ENCODE measurements at places on chromosomes 7 and 10.

DNA sequence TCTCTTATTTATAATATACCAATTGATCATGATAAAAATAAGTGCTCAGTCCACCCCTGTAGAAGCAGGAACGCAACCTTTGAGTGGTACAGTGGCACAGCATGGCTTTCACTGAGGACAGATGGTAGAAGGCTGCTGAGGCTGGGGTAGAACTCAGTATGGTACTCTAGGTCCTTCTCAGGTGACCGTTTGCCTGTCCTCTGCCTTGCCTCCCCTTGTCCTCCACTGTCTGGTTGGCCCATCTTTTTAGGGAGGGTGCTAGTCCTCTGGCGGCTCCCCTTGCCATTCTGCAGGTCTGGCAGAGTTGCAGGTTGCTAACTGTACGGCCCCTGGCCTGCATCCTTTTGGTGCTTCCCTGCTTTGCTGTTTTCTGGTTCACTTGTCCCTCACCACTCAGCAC, 27.3 kb downstream of the SLC18A2 start:
- no peak for DNase-seq

DNA sequence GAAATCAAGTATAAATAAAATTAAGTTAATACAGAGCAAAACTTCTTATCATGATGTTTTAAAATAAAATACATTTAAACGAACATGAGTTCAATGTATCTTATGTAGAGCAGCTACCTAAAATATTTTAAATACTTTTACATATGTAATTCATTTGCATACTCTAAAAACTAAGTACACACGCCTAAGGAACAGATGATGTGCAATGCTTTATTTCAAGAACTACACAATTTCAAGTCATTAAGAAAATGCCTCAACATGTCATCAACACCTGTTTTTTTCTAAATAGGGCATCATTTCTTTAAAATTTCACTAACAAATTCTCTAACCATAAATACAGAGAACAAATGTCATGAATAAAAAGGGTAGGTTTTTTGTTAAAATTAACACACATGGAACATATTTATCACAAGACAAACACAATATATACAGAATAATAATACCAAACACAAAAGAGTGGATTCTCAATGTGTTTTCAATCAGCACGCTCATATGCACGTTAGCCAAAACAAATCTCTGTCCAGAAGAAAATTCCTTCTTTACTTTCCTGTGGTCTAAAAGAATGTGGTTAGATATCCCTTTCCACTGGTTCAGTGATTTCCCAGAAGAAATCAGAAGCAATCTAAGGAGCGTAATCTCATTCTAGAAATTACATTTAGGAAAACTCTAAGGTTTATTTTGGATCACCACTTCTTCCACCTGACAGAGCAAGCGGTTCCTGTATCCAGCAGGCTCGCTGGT, 73.0 kb upstream of the PFKP start:
- DNase-seq: no peak

GRCh38 chr10:132654708-132655661, 117.4 kb downstream of the INPP5A start:
- DNase-seq: no peak

- DNase-seq: no peak
Observed at GRCh38 chr10:12844811-12845483, 156.6 kb downstream of the CCDC3 start.

DNA sequence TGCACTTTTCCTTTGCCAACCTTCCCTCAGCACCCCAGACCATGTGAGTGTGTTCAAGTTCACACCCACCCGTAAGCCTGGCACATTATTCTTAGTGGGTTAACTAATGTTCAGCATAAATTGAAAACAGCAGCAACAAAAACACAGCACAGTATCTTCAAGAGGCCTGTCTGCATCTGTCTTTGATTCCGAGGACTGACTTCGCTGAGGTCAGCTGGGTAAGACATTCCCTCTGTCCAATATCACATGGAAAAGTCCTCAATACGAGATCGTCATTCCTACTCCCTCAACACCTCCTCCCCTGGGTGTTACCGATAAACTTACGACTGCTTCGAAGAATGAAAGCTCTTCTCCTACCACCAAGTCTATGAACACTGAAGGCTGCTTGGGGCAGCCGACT, 218.8 kb downstream of the SFMBT2 start:
- DNase-seq: no peak

DNA sequence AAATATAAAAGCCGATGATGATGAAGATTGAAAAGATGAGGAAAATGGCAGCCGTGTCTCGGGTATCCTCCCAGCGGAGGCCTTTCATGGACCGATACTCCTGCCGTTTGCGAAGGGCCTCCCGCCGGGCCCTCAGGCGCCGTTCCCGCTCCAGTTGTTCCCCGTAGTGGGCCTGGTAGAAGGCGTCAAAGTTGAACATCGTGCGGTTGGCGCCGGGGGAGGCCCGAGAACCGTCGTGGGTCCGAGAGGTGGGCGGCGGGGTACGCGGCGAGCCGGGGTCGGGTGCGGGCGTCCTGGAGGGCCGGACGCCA, 553 bp downstream of the DNAJC30 start:
- no peak for DNase-seq

GRCh38 chr7:3064067-3064466, 20.4 kb upstream of the CARD11 start:
- no peak for DNase-seq

DNA sequence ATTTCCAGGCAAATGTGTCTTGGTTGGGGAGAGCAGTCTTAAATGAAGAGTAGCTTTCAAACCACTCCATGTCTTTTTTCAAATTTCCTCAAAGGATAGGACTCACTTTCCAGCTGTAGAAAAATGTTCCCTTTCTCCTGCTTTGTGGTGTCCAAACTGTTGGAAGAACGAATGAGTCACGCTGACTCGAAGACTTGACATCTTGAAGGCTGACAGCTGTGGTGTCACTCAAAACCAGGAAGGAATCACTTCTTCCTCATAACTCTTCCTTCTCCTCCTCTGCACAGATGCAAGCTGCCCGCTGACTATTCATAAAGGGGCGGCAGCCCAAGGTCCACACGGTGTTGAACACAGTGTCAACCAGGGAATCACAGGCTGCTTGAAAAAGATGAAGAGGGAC, 19.2 kb downstream of the PLA2G12B start:
- no peak for DNase-seq

GRCh38 chr7:115410434-115410820, 488.5 kb downstream of the MDFIC start:
- no peak for DNase-seq

DNA sequence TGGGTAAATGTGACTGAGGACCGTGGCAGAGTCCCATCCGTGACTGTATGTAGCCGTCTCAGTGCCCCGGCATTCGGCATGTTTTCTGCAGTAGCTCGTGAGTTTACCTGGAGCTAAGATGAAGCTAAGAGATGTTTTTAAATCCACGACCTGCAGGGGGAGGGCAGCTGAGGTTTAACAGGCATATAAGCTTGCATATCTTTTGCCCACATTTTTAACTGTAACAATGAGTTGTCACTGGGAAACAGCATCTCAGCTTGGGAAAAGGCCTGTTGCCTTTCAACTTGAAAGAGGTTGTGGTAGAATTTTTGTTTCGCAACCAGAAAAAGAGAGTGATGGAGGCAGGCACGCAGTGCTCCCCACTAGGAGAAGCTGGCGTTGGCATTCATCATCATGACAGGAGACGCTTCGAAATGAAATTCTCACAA, 77.7 kb downstream of the CELF2 start:
- DNase-seq: no peak

DNA sequence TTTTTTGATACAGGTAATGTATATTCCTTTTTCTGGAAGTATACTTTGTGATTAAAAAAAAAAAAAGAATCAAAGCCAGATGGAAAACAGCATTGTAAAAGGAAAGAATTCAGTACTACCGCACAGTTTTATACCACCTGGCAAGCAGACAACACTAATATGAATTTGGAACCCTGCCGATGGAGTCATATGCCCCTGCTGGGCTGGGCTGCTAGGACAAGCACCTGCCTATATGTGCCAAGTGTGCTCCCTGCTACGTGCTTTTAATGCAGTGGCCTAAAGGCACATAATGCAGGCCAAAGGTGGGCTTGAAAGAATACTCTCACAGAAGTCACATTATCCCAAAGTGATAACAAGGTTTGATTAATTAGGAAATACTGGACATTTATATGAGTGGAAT, 29.8 kb upstream of the WAC start:
- DNase-seq: no peak

- no peak for DNase-seq
Observed at GRCh38 chr7:94274828-94275227, 119.9 kb upstream of the COL1A2 start.

DNA sequence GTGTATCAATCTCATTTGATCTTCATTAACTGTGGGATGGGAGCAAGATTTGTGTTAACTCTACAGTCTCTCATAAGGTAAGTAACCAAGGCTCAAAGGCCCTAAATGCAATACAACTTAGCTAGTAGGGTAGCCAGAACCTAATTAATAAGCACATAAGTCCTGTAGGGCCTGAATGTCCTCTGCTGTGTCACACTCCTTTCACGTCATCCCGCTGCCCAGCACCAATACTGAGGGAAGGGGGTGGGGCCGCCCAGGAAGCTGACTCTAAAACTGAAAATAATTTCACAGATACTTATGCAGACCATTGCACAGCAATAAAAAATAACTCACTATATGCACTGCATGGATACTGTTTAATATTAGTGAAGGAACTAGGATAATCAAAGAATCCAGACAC, 13.7 kb downstream of the CCDC6 start:
- DNase-seq: no peak

DNA sequence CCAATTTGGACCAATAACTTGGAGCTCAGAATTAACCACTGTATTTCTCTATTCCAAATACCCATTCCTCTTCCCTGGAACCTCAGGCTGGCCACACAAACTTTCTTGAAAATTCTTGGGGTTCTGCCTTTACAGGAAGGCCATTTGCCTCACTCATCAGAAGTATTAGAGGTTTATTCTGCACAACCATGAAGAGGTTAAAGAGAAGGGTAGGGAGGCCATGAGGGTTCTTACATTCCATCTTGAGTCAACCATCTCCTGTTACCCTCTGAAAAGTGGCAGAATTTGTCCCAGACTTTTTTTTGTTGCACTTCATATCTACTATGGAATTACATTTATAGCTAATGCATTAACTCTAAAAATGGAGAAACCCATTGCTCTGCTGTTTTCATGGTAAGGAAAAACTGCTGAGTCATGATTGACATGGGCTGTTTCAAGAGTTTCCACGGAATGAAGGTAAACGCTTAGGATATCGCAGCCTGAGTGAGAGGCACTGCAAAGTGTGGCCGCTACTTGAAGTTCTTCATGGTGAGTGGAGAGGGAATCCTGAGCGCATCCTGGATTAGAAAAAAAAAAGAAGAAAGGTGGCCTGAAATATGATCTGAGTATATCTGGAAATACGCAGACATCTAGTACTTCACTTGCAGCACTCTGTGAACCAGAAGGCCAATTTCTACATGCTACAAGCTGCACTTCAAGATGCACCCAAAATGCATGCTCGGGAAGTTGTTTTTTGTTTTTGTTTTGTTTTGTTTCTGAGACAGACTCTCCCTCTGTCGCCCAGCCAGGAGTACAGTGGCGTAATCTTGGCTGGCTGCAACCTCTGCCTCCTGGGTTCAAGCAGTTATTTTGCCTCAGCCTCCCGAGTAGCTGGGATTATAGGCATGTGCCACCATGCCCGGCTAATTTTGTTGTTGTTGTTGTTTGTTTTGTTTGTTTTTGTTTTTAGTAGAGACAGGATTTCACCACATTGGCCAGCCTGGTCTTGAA, 83.7 kb downstream of the KIAA1217 start:
- no peak for DNase-seq

GRCh38 chr7:158531661-158532060, 56.0 kb downstream of the PTPRN2 start:
- DNase-seq: no peak

- no peak for DNase-seq
Observed at GRCh38 chr7:129571201-129571600, 40.3 kb upstream of the NRF1 start.

- DNase-seq: no peak
Observed at GRCh38 chr10:122530177-122530576, 30.4 kb upstream of the DMBT1 start.

DNA sequence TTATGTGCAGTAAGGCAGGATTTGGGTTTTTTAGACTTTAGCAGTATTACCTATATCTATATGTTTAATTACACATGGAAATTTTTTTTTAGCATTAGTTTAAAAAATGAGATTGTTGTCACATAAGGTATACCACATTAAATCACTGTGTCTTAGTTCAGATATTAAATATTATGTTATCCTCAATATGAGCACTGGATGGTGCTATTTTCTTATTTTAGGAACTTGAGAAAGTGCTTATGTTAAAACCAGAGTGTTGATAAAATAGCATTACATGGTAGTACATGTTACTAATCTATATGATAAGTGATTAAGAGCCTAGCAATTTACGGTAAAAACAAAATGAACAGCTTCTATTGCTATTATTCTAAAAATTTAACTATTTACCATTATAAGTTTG, 28.8 kb downstream of the MIOS start:
- DNase-seq: no peak

GRCh38 chr10:123139521-123140163, 3.9 kb downstream of the HMX3 start:
- no peak for DNase-seq

DNA sequence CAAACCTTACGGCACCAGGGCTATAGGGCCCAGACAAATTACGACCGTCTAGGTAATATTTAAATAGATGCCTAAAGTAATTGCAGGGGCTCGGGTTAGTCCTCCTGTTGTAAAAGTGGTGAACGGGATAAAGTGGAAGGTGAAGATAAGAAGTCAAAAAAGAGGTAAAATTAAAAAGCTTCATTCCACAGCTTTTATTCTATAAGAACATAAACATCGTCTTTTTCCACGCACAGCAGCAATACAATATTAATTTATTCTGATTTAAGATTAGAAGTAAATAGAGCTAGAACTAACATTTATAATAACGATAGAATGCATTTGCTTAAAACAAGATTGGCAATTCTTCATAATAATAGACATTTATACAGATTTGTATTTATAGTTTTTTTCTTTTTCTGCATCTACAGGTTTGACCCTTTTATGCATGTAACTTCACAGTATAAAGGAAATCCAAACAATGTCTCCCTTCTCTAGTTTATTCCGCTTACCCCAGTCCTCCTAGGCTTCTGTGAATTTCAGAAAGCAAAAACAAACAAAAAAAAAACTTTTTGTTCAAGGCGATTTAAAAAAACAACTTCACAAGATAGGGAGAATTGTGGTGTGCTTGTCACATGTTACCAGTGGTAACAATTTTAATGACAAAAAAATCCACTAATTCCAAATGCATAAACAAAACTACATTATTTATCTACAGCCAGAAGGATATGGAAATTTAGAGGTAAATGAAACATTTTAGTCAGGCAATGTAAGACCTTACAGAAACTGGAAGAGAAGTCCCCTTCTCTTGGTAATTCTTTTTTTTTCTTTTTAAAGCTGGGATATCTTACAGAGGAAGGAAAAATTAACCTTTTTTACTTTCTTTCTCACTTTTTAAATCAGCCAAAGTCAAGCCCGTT, 3.4 kb downstream of the HOXA10 start:
- no peak for DNase-seq

DNA sequence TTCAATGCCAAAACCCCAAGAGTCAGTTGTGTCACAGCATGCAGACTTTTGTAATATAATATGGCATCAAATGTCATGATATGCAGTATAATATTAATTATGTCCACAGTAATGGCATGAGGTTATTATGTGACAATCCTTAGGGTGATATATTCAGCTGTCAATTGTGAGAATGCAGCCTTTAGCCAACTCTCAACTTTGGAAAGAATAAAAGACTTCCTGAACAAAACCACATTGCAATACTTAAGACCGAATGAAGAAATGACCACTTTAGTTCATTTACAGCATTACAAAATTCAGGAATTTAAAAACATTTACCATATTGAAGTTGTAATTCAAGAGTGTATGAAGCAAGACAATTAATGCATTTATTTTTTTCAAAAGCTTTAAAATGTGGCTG, 45.4 kb downstream of the CPVL start:
- DNase-seq: no peak
